Fibroblast of mammary gland (primary cell): ENCODE measurements at places on chromosomes 3 and 15.

GRCh38 chr3:4976109-4976508 lies 3.1 kb upstream of the BHLHE40 start:
- peak; percentile 81 for DNase-seq

DNA sequence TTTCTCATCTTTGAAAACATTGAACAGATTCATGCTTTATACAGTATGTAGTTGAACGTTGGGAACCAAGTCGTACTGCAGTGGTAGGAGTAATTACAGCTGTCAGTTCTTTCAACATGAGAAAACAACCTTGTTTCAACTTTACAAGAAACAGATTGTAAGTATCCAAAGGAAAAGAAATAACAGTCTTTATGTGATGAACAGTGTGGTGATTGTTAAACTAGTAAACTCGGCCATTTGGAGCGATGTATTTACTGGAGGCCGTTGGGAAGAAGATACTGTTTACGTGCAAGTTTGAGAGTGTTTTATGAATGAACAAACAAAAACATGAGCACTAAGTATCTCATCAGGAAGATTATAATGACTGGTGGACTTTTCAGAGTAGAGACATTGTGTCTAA lies 48.4 kb downstream of the EPHA3 start:
- DNase-seq, result no peak

DNA sequence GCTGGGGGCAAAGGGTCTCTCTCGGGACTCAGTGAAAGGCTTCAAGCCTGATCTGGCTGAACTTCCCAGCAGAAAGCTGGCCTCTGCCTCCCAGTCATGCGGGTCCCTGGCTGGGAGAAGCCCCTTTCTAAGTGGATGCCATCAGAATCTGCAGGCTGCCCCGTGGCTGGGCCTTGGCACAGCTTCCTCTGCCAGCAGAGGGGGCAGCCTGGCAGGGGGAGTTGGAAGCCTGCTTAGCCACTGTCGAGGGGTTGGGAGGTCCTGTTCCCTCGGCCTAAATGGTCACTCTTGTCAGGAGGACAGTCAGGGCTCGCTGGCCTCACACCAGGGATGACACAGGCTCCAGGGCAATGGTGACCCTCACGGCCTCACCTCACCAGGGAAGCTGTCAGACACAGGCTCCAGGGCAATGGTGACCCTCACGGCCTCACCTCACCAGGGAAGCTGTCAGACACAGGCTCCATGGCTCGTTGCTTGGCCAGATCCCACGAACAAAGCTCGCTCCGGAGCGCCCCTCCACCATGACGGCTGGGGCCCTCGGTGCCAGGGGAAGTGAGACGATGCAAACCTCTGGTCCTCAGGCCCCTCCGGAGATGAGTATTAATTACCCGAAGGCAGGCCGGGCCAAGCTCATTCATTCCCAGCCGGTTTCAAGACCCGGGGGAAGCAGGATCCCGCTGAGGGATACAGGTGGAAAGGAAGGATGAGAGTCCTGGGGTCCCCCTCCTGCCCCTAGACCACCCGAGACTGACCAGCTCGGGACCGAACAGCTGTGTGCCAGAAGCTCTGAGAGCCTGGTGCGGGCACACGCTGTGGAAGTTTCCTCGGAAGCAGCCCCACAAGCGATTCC lies 151.0 kb downstream of the CHSY1 start:
- DNase-seq, result no peak

DNA sequence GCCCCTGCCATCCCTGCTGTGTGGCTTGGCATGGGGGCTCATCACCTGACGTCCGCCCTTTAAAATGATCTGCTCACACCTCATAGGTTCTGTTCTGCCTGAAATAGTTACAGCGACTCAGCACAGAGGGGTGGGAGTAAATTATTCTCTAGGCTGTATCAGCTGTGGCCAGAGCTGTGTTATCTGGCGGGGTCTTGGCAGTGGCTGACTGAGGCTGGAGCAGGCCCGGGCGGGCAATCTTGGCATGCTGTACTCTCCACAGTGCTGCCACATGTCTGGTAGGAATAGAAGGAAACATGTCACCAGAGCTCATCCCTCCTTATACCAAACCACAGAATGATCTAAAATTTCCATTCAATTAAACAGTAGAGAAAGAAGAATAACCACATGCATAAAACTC lies 499.9 kb upstream of the LMCD1 start:
- no peak for DNase-seq

- DNase-seq, result no peak
Observed at GRCh38 chr15:58279106-58279505, 140.9 kb downstream of the AQP9 start.

DNA sequence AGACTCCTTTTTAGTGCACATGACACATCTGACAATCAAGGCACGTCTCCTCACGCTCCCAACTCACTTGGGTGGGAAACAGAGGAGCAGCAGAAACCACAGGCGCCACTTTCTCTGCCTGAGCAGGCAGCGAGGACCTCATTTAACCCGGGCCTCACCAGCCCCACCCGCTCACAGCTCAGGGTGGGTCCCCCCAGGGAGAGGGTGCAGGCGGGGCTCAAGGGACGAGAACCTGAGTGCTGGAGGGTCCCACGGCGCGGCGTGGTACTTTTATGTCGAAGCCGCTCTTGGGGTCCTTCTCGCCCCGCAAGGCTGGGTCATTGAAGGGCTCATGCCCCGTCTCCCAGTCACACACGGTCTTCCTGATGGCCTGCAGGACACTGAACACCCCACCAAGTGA lies 62.6 kb downstream of the CYFIP1 start:
- no peak for DNase-seq

DNA sequence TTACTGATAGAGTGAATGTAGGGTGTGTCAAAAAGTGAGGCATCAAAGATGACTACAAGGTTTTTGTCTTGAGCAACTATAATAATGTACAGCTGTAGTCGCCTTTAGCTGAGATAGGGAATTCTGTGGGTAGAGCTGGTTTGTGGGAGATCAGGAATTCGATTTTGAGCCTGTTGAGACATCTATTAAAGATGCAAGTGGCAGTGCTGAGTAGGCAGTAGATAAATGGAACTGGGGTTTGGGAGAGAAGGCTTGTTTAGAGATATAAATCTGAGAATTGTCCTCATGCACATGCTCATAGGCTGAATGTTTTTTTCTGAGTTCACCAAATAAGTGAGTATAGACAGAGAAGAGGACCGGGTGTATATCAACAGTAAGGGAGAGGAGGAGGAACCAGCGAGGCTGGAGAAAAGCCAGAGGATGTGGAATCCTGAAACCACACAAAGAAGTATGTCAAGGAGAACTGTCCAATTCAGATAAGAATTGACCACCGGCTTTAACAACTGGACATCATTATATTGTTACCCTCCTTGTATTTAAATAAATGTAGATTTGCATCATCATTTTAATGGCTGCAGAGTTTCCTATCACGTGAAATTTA lies 146.0 kb upstream of the TNIK start:
- peak; percentile 36 for DNase-seq

GRCh38 chr3:156535162-156535627 lies 19.7 kb downstream of the SSR3 start:
- DNase-seq, result peak; percentile 100

GRCh38 chr3:52835766-52836470 lies 1.1 kb upstream of the MUSTN1 start:
- DNase-seq, result no peak

- DNase-seq, result no peak
Observed at GRCh38 chr3:48963591-48963990, 26.4 kb upstream of the P4HTM start.

DNA sequence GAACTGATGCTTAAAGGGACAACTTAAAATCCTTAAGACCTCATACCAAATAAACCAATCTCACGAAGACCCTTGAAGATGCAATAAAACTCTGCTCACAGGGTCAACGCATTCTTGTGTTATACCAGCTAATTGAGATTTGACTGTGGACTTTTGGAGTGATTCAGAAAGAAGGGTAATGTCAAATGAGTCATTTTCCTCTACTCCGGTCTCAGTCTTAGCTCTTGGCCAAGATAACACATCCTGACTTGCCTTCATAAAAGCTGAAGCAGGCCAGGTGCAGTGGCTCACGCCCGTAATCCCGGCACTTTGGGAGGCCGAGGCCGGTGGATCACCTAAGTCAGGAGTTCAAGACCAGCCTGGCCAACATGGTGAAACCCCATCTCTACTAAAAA lies 3.8 kb downstream of the PKM start:
- DNase-seq, result peak; percentile 92

DNA sequence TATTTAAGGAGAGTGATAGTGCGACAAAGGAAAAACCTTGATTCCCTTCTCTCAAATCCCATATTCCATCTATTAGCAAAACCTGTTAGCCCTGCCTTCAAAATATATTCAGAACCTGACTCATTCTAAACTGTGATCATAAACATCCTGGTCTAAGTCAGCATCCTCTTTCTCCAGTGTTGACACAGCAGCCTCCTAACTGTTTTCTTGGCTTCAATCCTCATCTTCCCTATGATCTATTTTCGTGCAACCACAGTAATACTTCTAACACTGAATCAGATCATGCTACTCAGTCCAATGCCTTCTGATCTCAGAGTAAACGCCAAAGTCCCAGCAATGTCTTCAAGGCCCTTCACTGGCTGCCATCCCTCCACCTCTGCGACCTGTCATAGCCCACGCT lies 785.1 kb downstream of the EDEM1 start:
- DNase-seq, result no peak

GRCh38 chr3:151912028-151912427 lies 38.6 kb downstream of the SUCNR1 start:
- DNase-seq, result peak; percentile 42

GRCh38 chr15:48086576-48086975 lies 34.2 kb upstream of the SLC24A5 start:
- peak; percentile 55 for DNase-seq

- peak; percentile 66 for DNase-seq
Observed at GRCh38 chr3:159865041-159865579, 123.5 kb upstream of the IL12A start.

DNA sequence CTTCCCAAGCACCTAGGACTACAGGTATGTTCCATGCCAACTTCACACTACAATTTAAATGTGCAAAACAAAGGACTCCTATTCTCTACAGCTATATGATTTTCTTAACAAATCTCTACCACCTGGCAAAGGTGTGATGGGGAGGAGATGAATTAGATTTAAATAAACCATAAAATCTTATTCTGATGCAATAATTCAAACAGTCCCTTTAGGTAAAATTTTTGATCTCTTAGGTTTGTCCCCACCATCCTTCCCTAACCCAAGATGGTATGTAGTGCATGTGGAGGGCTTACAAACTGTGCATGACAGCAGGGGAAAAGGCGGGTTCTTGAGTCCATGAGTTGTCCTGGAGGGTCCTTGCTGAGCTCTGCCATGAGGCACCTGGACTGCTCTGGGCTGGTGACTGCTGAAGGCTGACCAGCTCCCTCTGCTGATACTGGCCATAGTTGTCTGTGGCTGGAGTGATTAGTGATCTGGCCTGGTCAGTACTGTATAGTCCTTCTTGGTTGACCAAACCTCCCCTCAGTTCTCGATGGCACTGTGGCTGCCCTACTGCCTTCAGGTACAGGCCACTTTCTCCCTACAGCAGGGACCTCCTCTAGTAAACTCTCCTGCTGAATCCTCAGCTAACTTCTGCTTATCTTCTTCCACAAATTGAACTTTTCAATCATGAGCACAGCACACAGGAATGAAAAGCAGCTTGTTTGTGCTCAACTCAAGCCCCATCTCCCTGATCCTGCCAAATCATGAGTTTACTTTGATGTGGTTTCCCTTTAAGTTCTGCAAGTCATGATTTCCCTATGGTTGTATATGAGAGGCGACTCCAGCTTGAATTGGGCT lies 30.1 kb downstream of the CFAP161 start:
- peak; percentile 87 for DNase-seq

DNA sequence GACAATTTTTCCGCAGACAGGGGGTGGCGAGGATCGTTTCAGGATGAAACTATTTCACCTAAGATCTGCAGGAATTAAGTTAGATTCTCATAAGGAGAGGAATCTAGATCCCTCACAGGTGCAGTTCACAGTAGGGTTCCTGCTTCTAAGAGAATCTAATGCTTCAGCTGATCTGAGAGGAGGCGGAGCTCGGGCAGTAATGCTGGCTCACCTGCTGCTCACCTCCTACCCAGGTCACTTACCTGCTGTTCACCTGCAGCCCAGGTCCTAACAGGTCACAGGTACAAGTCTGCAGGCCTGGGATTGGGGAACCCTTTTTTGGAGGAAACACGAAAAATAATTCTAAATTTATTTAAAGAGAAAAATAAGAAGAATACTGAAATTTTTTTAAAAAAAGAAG lies 406.8 kb downstream of the MCTP2 start:
- DNase-seq, result no peak

GRCh38 chr15:89326316-89326715 lies 8.3 kb downstream of the POLG start:
- DNase-seq, result no peak

DNA sequence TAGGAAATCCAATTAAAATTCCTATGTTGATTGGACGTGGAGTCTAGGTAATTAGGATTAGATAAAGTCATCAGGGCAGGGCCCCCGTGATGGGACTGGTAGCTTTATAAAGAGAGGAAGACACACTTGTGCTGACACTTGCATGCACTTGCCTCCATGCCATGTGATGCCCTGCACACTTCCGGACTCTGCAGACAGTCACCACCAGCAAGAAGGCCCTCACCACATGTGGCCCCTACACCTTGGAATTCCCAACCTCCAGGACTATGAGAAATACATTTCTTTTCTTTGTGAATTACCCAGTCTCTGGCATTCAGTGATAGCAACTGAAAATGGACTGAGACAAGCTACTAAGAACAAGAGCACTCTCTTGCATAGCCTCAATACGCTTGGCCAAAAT lies 90.6 kb downstream of the CRYGS start:
- no peak for DNase-seq

GRCh38 chr3:144314946-144315345 lies 343.3 kb downstream of the DIPK2A start:
- no peak for DNase-seq

DNA sequence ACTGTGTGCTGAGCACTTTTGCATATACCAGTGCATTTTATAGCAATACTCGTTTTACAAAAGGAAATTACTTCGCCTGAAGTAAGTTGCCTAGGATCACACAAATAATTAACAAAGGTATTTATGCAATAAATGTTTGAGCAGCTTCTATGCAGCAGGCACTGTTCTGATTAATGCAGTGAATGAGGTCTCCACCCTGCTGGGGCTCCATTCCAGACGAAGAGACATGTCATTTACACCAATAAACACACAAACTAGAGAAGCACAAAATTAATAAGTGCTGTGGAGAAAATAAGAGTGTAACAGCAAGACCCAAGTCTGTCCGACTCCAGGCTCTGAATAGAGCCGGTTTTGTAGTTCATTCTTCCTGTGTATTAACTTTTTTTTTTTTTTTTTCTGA lies 17.5 kb downstream of the NOX5 start:
- no peak for DNase-seq

DNA sequence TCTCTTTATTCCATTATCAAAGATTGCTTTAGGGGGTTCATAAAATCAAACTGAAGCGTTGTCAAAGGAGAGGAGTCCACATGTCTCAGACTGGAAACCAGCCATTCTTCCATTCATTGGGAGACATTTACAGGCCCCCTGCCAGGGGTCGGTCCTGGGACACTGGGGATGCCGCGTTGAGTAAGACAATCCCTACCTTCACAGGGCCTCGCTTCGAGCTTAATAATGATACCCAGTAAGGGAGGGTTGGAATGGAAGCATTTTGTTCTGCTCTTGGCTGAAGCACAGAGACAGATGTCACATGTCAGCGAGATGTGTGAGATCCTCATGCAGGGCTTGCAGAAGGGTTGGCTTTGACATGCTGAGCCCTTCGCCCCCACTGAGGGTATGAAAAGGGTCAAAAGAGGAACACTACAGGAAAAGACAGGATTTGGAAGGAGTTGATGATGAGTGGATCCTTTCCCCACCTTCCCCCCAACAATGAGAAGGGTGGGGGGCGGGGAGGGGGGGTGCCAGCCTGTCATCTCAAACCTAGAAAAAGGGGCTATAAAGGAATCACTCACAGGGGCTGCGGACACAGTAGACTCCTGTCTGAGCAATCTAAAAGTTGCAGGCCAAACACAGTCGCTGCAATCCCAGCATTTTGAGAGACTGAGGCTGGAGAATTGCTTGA lies 25.6 kb upstream of the ARL8B start:
- DNase-seq, result no peak
